ENCODE measurements at places on chromosomes 7 and 10.

DNA sequence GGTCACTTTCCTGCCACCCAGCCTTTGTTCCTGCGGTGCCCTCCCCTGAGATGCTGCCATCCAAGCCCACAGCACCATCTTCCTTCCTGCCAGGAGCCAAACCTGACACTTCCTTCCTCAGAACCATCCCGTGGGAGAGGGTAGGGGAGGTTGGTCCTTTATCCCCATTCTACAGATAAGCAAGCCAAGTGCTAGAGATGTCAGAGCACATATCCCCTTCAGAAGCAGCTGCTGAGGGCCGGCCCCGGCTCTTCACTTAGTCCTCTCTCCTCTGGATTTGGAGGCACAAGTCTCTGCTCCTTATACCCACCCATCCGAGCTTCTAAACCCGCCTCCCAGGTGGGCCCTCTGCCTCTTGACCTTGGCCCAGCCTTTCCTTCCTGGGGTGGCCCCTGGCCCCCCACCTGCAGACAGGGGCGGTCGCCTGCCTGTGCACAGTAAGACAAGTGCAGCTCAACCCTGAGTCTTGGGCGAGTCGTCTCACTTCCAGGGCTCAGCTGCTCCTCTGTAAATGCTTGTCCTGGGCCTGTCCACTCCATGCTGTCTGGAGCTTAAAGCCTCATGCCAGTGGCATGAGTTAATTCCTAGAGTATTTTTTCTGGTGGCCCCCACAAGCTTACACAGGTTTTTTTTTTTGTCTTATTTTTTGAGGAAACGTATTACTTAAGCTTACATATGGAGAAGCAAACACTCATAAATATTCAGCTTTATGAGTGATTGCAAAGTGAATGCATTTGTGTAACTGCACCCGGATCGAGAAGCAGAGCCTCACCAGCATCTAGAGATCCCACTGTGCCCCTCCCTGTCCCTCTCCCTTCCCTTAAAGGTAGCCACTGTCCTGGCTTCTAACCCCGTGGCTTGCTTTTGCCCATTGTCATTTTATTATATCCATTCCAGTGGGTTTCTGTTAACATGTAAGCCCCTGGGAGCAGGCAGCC is 125.1 kb downstream of the CDH23 start:
- no peak for DNase-seq

GRCh38 chr7:24981171-24981951 is 1.4 kb upstream of the OSBPL3 start:
- peak; percentile 92 for DNase-seq

GRCh38 chr7:28163949-28164348 is 16.6 kb downstream of the JAZF1 start:
- no peak for DNase-seq

DNA sequence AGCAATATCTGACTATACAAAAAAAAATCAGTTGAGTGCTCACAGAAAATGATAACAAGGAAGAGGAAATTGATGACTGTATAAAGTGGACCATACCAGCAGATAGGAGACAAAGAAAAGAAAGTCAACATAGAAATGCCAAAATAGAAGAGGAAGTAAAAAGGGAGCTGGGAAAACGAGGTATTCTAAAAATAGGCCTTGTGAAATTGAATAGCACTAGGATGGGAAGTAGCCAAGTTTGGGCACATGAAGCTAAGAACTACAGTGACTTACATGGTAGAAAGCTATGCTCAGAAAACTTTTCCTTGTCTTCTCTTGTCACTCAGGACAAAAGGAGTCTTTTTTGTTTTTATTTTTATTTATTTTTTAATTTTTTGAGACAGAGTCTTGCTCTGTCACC is 76.2 kb upstream of the APBB1IP start:
- DNase-seq: no peak

GRCh38 chr7:139523968-139524815 is 707 bp downstream of the CLEC2L start:
- no peak for DNase-seq

DNA sequence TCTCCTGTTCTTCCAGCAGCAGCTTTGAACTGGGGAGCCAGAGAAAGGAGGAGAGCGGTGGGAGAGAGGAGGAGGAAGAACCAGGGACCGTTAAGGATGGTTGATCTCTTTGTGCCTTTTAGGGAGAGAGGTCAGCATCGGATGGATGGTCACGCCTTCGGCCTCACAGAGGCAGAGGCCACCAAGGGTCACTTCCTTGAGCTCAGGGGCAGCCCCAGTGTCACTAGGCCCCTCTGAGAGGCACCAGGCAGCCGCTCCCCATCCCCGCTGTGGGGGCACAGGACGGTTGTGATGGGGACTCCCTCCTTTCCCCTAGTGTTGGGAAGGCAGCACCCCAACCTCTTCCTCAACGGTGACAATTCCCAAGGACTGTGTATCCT is 121.4 kb downstream of the DNAJB6 start:
- no peak for DNase-seq

- no peak for DNase-seq
Observed at GRCh38 chr10:30491204-30491915, 57.4 kb downstream of the MAP3K8 start.

GRCh38 chr10:113982296-113982695 is 61.4 kb upstream of the ADRB1 start:
- DNase-seq: no peak

DNA sequence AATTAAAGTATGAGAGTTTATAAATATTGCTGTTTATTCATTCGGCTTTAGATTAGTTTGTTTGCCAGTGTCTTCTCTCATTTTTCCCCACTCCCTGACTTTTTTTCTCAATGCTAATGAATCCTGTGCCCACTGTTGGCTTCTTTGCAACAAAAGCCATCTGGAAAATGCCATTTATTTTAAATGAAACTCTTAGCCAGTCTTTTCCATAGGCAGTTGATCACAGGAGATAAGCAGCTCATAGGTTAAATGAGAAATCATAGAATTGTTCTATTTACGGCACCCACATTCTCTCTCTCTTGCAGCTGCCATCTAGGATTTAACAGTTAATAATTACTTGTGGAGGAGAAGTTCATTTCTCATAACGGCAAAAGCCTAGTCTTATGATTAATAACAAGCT is 249.3 kb upstream of the POM121L12 start:
- no peak for DNase-seq

GRCh38 chr7:80736371-80737125 is 98.1 kb downstream of the CD36 start:
- DNase-seq: peak; percentile 48

- DNase-seq: no peak
Observed at GRCh38 chr10:66575251-66575855, 350.5 kb upstream of the LRRTM3 start.

GRCh38 chr7:155173905-155174304 is 103.8 kb downstream of the HTR5A start:
- DNase-seq: no peak

DNA sequence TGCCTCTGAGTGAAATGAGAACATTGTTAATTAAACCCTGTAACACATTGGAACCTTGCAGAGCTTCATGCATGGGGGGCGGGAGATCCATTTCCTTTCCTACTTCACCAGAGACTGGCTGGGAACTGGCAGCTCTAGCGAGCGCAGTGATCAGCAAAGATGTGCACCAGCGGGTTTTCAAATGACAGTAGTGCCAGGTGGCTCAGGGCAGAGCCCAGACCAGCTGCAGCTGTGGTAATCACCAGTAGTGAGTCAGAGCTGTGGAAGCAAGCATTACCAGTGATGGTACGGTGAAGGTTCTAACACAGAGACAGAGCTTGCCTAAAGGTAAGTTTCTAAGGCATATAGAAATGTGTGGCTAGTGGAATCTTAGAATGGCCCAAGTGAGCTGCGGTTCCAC is 1009.7 kb upstream of the CELF2 start:
- DNase-seq: no peak

DNA sequence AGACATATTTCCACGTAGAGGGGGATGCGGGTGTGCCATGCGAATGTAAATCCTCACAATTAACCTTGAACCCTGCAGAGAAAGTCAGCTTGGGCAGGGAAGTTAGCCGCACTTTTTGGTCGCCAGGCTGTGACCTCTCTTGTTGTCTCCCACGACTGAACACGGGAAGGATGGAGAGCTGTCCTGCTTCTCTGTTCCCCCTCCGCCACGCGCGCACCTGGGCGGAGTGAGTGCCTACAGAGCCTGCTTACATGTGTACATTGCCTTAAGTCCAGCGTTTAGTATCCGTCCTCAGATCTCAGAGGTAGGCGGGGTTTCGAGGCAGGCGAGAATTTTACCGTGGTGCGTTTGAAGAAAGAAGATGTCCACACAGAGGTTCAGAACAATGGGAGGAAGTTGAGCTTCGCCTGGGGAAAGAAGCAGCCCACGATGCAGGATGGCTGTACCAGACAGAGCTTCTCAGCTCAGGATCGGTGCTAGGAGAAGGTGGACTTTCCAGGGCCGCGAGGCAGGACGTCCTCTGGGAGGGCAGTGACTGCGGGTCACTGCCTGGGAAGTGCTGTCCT is 482 bp upstream of the ERCC6 start:
- DNase-seq: peak; percentile 13

DNA sequence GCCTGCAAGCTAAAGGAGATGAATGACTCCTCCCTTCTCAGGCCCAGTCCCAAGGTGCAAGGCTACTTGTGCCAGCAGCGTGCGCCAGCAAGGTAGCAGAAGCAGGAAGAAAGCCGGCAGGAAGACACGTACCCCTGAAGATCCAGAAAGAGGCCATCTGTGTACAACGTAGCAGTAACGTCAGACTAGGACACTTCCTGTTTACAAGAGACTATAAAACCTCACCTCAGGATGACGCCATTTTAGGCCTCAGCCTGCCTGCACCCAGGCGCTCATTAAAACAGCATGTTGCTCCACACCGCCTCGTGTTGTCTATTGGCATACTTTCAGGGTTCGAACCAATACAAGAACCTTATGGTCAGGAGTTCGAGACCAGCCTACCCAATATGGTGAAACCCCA is 41.4 kb upstream of the SNX10 start:
- no peak for DNase-seq

- DNase-seq: no peak
Observed at GRCh38 chr10:98323221-98324164, 55.5 kb upstream of the LOXL4 start.

DNA sequence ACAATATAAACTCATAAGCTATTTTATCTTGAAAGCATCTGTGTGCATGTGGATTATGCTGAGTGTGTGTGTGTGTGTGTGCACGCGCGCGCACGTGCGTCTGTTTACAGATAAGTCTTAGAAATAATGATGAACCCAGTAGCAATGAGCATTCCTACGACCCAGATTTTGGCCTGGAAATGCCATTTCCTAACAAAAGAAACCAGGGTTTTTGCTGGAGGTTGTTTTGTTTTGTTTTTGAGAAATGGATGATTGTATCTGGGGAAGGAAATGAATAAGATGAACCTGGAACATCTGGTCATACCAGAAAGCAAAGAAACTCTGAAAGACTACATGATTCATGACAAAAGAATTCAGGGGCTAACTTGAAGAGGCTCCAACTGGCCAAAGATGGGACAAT is 22.1 kb upstream of the LMOD2 start:
- DNase-seq: peak; percentile 63

DNA sequence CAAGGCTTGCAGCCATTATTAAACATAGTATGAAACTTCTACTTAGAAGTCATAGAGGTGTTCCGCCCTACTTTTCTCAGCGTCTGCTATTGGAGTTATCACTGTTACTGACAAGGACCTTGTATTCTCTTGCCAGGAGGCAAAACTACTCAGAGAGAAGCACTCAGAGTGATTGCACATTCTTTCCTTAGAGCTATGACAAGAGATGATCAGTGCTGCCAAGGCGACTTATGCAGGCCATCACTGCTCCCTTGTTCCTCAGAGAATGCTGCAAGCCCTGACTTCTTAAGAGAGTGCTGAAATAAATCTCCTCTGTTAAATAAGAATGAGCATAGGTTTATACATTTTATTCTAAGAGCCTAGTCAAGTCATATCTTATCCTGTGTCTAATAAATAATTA is 534.6 kb upstream of the PHF14 start:
- no peak for DNase-seq

DNA sequence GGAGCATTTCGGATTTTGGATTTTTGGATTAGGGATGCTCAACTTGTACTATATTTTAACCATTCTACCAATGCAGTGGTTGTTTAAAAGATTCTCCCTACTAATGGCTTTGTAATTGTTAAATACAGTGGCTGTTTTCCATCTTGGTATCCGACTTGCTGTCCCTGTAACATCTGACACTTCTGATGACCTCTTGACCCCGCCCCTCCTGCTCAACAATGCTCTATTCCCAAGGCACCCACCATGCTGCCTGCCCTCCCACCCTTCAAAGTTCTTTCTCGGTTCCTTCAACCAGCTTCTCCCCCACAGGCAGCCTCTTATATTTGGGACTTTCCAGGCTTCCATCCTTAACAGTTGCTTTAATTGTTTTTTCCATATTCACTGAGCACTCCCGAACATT is 2.0 kb downstream of the PRTFDC1 start:
- no peak for DNase-seq

- no peak for DNase-seq
Observed at GRCh38 chr10:130194194-130194990, 58.2 kb downstream of the GLRX3 start.

- DNase-seq: no peak
Observed at GRCh38 chr10:5512331-5512730, 12.4 kb upstream of the CALML3 start.

- DNase-seq: no peak
Observed at GRCh38 chr7:155754165-155754564, 58.1 kb downstream of the SHH start.

DNA sequence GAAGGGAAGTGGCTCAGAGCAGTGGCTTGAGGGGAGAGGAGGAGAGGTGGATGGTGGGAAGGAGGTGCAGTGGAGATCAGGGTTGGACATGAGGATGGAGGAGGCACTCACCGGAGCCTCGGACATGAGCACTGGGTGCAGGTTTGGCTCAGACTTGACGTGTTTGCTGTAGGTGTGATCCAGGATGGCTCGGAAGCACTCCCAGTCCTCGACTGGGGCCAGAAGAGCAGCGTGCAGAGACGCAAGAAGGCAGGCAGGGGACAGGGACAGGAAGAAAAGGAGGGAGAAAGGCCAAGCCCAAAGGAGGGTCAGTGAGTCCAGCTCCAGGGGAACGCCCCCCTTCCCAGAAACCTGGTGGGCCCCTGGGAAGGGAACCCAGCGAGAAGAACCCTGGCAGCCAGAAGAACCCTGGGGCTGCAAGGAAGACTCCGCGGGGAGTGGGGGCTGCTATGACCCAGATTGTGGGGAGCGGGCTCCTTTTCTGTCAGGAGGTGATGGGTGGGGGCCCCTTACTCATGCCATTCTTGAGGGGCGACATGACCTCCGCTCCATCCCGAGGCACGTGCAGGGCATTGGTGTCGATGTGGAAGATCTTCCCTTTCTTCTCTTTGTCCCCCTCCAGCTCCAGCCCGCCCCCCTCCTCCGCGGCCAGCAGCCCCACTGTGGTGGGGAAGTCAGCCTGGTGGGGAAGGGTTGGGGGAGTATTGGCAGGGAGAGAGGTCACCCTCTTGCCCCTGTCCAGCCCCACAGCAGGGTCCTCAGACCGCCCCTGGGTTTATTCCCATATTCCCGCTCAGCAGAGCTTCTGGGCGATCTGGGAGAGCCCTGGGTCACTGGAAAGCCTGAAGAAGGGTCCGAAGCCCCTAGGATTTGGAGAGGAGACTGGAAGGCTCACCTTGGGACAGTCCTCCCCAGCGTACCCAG is 1.1 kb downstream of the ACTL6B start:
- DNase-seq: no peak

DNA sequence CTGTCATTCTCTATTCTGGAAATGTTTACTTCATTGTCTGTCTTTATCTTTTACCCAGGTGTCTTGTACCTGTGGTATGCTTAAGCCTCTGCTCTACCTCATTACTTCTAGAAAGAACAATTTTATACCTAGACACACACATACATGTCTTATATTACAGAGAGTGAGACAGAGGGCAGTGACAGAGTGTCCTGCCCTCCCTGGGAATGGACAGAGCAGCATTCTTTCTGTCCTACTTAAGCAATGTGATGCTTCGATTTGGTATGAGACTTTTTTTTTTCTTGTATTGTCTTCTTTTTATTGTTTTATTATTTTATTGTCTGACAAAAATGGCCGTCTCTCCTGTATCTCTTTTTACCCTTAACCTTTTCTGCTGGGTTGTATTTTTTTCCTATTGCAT is 286.1 kb downstream of the EXOC4 start:
- no peak for DNase-seq

Measured in NCI-H226 (cell line).